ENCODE measurements at places on chromosomes 3 and 15. TPM values are rescaled to one million over a fixed set of nuclear protein-coding genes. Genes with fewer than 3 reads are reported as not detected.

CORO2B gene
- total RNA-seq, result 11.9 TPM

C3orf85 gene
- not detected for total RNA-seq

MELTF gene
- 7.5 TPM for total RNA-seq

TRAIP gene
- total RNA-seq, result 1.4 TPM

GALNT15 gene
- total RNA-seq, result 1.2 TPM

SKOR1 gene
- 0.13 TPM for total RNA-seq

DAZL gene
- not detected for total RNA-seq

BMF gene
- total RNA-seq, result 30.4 TPM

GP9 gene
- not detected for total RNA-seq

LMCD1 gene
- 24.7 TPM for total RNA-seq

BCHE gene
- 28.6 TPM for total RNA-seq

ACKR2 gene
- total RNA-seq, result 1.1 TPM

MST1R gene
- total RNA-seq, result 3.1 TPM

PLIN1 gene
- total RNA-seq, result 0.72 TPM

SERINC4 gene
- not detected for total RNA-seq

DNASE1L3 gene
- not detected for total RNA-seq

HTR3D gene
- total RNA-seq, result not detected

CACNA1D gene
- 0.26 TPM for total RNA-seq

TMEM108 gene
- 1.1 TPM for total RNA-seq

NCKIPSD gene
- total RNA-seq, result 29.9 TPM

DNAH12 gene
- not detected for total RNA-seq

MUSTN1 gene
- not detected for total RNA-seq

SENP7 gene
- 7.5 TPM for total RNA-seq

TF gene
- 0.08 TPM for total RNA-seq

PLCH1 gene
- under 0.01 TPM for total RNA-seq

DLL4 gene
- total RNA-seq, result 3.1 TPM

DUOXA2 gene
- not detected for total RNA-seq

CSPG5 gene
- total RNA-seq, result 0.08 TPM

CCR9 gene
- not detected for total RNA-seq

PLA2G4D gene
- not detected for total RNA-seq

RTP3 gene
- total RNA-seq, result not detected

CCR2 gene
- not detected for total RNA-seq

CATSPER2 gene
- 0.65 TPM for total RNA-seq

SNTN gene
- not detected for total RNA-seq

GASK1A gene
- 1.1 TPM for total RNA-seq

CCDC50 gene
- 90.2 TPM for total RNA-seq

C3orf70 gene
- 0.64 TPM for total RNA-seq

CPNE9 gene
- not detected for total RNA-seq

TIGIT gene
- total RNA-seq, result not detected

GOLGA8R gene
- 0.08 TPM for total RNA-seq

TGM5 gene
- not detected for total RNA-seq

CCR5 gene
- total RNA-seq, result not detected

INSYN1 gene
- total RNA-seq, result 0.52 TPM

GRK7 gene
- under 0.01 TPM for total RNA-seq

USP50 gene
- not detected for total RNA-seq

KBTBD13 gene
- total RNA-seq, result 0.13 TPM

TM4SF1 gene
- total RNA-seq, result 68.7 TPM

ZNF621 gene
- total RNA-seq, result 7.6 TPM

CYP8B1 gene
- total RNA-seq, result not detected

WDR72 gene
- total RNA-seq, result not detected

CNTN3 gene
- 0.78 TPM for total RNA-seq
